NCI-H526 (cell line): ENCODE measurements at places on chromosomes 4 and X.

- no peak for DNase-seq
Observed at GRCh38 chr4:155745984-155746383, 12.8 kb upstream of the GUCY1B1 start.

GRCh38 chr4:159446266-159446976, 343.5 kb downstream of the RAPGEF2 start:
- DNase-seq: peak; percentile 87

DNA sequence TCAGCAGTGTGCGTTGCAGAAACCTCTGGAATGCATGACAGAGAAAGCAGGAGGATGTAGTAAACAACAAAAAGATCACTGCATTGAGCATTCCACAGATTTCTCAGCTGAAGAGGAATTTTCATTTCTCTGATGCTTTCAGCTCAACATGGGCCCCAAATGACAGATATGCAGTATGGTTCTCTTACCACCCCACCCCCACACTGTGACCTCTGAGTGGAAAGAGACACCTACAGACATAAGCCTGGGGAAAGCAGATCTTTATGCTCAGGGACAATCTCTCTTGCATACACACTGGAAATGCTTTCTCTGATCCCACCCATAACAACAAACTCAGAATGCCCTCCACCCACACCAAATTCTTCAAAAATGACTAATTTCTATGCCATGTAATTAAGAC, 983.7 kb upstream of the LCORL start:
- DNase-seq: no peak

GRCh38 chr4:146450524-146450923, 71.2 kb downstream of the SLC10A7 start:
- DNase-seq: no peak

DNA sequence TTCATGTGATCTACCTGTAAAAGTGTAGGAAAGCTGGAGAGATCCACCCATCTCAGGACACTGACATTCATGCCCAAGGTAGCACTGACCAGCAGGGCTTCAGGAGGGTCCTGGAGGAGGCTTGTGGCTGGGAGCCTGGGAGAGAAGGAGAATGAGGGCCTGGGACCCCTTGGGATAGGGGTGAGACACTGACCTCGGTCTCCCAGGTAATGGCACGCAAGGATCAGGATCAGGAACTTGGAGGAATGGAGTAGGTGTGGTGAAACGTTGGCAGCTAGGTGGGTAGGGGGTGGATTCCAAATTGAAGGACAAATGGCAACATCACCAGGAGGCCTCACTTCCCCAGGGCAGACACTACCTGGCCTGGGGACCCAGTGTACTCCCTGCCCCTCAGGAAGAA, 12.4 kb upstream of the RGS12 start:
- DNase-seq: no peak

GRCh38 chrX:131270080-131270479, 19.0 kb downstream of the IGSF1 start:
- no peak for DNase-seq

- no peak for DNase-seq
Observed at GRCh38 chrX:40278340-40279090, 180.8 kb upstream of the BCOR start.

- no peak for DNase-seq
Observed at GRCh38 chr4:90357117-90357710, 230.0 kb downstream of the CCSER1 start.

DNA sequence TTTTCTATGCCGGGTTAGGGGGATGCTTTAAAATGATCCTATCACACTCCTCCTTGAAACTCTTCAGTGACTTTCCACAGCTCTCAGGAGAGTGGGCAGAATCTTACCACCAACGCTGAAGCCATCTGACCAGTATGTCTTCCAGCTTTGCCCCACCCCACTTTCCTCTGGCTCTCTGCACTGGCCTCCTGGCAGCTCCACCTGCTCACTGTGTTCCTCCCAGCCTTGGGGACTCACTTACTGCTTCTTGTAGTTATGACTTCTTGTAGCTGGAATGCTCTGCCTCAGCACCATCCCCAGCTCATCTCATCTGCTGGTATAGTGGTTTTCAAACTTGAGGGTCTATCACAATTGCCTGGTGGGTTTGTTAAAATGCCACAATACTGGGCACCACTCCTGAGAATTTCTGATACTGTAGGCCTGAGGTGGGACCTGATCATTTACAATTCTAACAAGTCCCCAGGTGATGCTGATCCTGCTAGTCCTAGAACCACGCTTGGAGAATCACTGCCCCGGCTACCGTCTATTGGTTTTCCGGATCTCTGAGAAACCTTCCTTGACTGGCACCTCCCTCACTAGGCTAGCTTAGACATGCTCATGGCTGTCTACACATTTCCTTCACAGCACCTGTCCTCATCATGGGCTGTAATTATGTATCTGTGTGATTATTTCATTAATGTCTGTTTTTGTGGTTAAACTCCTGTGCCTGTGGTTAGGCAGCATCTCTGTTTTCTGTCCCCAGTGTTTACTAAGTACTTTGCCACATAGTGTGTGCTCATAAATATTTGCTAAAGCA, 152.2 kb downstream of the MGST2 start:
- DNase-seq: no peak

DNA sequence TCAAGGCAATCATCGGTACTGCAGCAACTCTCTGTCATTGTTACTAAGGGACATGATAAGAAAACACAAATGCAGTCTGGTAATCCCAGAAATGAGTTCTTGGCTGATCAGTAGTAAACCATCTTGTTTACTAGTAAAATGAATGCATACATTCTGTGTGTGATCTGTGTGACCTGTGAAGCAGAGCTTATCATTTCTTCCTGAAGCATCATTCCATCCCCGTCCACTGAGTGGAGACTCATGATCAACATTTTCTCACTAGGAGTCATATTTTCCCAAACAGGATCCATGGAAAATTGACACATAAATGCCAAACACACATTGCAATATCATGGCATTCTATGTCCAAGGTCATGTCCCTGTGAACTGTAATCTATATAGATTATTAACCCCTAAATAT, 226.1 kb downstream of the ANKRD50 start:
- no peak for DNase-seq
